ENCODE measurements at places on chromosomes 4 and X.

- no peak for DNase-seq
Measured at GRCh38 chrX:154748712-154749339, 2.1 kb downstream of the GAB3 start.

- no peak for DNase-seq
Measured at GRCh38 chr4:113070755-113071154, 21.3 kb downstream of the ANK2 start.

DNA sequence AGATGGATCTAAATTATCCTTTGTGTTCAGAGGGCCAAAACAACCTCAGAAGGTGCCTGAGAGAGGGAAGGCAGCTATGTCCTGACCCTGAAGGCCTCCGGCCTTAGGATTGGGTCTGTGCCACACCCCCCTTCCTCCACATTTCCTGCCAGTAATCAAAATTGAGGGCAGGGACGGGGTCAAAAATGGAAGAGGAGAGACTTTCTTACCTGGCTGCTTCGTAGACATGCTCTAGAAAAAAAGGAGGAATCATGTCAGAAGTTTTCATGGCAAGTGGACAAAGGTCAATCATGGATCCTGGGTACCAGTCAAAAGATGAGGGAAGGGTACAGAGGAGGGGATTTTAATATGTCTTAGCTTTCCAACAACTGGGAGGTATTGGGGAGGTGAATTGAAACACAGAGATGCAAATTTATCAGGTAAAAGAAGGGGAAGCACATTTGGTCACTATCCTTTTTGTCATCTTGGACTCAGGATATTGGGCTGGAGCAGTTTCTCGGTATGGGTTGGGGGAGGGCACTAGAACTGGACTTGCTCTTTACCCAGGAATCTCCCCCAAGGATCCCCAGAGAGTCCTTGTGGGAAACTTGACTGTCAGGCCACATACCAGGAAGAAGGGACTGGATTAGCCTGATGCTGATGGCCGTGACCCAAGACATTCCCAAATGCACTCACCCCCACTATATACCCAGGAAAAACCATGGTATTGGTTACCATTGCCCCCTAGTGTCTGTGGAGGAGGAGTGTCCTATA lies 17.1 kb downstream of the VSIG4 start:
- DNase-seq: no peak

DNA sequence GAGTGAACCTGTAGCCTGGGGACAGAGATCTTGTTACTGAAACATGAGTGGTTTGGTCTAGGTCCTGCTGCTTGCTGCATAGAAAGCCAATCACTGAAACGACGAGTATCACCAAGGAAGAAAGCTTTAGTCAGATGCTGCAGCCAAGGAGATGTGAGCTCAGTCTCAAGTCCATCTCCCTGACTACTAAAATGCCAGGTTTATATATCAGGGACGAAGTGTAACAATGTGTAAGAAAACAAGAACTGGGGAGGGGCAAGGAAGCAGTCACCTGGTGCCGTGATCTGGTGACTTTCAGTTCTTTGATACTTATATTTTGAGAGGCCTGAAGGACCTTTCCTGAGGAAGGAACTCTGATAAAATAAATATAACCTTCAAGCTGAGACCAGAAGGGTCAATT lies 19.6 kb upstream of the ABRAXAS1 start:
- no peak for DNase-seq

DNA sequence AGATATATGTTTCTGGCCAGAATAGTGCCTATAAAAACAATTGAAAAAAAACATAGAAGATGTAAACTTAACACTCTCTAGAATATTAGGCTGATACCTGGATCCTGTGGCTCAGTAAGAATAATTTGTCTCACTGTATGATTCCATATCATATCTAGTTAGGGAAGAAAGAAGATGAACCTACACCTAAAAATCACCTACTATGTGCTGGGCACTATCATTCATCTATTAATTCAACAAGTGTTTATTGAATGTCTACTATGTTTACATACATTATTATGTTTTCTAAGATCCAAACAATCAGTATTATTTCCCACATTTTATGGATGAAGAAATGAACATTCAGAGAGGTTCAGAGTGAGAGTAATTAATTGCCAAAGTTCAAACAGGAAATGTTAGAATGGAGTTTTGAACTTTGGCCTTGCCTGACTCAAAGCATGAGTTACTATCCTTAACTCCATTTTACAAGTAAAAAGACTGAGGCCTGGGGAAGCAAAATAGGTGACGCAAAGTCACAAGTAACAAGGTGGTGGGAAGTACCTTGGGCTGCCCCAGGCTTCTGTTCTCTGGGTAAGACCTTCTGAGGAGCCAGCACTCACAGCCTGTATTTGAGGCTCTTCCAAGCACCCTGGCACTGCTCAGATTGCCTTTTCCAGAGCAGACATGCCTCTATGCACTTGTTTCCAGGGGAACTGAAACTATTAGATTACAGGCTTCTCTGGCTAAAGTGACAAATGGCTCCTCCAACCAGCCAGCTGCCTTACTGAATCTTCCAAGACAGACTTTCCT lies 111.1 kb upstream of the ACSL4 start:
- no peak for DNase-seq

DNA sequence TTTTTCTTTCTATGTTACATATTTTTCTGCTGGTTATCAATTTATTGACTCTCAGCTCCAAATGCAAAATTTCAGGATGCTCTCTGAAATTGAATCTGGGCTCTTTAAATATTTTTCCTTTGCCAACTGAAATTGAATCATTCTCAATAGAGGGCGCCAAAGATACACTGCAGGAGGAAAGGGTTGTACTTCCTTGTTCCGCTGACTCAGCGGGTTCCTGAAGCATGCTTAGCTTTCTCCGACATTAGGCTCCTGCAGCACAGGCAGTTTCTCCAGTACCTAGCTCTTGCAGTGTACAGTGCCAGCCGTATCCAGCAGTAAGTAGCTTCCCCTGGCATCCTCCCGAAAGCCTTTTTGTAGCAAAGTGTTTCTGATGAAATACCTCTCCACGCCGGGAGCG lies 28.8 kb upstream of the CFAP47 start:
- no peak for DNase-seq

DNA sequence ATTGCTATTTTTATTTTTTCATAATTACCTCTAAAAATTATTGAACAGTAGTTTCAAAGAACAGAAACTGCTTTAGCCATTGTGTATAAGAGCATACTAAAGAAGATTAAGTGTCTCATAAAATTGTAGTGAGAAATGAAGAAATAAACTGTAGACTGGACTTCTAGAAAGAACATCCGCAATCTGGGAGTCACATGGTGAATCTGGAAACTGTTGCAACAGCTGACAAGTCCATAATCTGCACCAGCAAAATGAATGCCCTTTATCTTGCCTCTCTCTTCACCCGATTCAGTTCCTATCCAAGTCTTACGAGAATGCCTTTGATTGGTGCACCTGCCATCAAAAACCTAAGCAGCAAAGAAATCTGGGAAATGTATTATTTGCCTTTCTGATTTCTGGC lies 312.9 kb downstream of the NAF1 start:
- DNase-seq: no peak

GRCh38 chr4:82787342-82787741 lies 11.3 kb downstream of the SCD5 start:
- DNase-seq: no peak

DNA sequence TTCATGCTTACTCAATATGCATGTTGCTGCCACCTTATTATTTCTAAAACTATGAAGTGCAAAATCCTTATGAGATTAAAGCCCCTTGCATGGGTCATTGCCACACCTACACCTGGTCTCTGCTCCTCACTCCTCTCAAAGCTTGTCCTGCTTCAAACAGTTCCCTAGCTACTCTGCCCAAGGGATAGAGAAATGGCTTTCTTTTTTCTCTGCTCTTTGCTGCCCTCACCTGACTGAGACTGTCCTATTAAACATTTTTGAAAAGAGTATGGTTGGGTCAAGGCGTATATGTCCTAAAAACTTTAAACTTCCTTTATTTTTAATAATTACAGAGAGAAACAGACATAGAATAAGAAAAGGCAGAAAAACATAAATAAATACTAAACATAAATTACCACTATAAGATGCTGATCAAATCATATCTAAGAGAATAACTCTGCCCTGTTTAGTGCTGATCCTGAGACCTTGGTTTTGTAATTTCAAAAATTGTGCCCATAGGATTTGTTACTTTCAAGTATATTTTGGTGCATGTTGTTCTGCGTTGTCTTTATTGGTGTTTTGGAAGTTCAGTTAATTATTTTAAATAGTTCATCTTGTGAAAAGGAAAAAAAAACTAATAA lies 704.9 kb upstream of the PABPC4L start:
- no peak for DNase-seq

DNA sequence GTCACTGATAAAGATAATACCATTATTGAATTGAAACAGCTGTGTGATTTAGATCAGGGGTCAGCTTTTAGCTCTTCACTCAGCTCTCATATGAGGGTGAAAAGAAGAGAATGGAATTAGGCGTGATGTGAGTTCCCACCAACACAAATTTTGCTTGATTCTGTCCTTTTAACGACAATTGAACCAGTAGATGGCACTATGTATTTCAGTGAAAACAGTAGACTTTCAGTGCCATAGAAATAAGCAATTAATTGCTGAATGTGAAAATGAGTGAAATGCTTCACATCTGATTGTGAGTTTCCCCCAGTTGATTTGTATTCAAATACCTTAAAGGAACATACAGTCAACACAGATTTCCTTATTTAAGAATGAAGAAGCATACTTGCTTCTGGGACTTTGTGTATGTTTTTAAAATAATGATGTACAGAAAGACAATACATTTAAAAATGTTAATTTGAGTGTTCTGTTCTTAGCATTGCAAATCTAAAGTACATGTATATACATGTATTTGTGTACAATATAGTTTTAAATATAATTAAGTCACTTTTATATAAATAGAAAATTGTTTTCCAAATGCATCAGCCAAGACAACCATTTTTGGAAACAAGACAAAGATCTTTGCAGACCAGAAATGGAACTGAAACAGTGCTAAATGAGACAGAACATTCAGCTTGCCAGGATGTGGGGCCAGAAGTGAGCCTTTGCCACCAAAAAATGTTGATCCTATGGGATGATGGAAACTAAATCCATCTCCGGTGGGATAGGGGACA lies 178.8 kb downstream of the SNCA start:
- no peak for DNase-seq

- DNase-seq: no peak
Measured at GRCh38 chr4:88109123-88109881, 49.1 kb downstream of the ABCG2 start.

DNA sequence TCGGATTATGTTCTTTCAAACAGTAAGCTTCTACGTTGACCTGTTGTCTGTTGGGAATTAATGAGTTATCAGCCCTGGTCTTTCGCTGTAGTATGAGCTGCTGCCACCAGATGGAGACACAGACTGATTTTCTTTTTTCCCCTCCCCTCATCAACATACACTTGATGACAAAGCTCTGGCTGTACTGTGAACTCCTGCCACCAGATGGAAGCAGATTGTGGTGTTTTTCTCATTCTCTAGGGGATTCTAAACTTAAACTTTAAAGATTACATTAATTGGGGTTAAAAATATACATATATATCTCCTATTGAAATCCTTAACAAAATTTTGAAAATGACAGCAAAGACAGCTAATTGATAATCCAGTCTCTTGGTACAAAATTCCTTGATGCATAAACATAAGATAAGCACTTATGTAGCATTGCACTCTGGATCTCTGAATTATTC lies 44.8 kb downstream of the SMS start:
- peak; percentile 34 for DNase-seq

GRCh38 chrX:9902656-9903055 lies 64.5 kb upstream of the CLDN34 start:
- no peak for DNase-seq

GRCh38 chr4:86896596-86896995 lies 4.4 kb upstream of the C4orf36 start:
- no peak for DNase-seq

DNA sequence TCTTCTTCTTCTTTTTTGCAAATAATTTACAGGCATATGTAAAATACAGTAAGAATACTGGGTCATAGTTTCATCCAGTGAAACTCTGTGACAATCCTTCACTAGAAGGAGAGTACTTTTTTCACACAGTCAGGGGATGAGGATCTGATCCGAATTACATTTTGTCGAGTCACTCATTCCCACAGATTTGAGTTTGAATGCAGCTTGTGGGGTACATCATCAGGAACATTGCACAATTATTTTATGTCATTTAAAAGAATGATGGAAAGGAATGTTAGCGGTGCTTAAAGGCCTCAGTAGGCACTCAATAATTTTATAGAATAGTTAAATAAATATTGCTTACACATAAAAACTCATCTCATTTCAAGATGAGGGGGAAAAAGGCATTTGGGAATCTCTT lies 88.6 kb downstream of the CHRNA9 start:
- DNase-seq: no peak

GRCh38 chrX:153064061-153064460 lies 7.8 kb downstream of the PNMA3 start:
- DNase-seq: no peak

GRCh38 chr4:174387143-174387542 lies 103.4 kb downstream of the CEP44 start:
- DNase-seq: no peak

DNA sequence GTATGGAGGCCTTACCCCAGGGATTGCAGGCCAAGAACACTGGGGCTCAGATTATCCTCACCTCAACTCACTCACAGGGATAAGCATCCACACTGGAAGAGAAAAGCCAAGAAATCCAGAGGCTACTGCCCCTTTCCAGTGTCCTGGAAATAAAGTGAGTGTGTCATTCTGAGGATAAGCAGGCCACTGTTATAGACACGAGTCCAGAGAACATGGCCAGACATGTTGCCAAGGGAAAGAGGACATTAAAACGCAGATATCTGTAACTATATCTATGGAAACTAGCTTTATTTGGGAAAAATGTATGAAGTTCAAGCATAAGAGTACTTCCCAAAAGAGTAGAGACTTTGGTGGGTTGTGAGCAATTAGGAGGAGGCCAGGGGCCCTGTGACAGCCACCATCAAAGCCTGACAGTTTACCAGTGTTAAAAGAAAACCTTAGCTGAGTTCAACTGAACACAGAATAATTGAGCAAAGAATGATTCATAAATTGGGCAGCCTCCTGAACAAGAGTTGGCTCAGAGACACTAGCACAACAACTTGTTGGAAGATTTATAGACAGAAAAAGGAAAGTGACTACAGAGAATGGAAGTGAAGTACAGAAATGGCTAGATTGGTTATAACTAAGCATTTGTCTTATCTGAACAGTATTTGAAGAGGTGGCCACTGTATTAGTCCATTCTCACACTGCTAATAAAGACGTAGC lies 1222.2 kb downstream of the STIM2 start:
- DNase-seq: no peak

DNA sequence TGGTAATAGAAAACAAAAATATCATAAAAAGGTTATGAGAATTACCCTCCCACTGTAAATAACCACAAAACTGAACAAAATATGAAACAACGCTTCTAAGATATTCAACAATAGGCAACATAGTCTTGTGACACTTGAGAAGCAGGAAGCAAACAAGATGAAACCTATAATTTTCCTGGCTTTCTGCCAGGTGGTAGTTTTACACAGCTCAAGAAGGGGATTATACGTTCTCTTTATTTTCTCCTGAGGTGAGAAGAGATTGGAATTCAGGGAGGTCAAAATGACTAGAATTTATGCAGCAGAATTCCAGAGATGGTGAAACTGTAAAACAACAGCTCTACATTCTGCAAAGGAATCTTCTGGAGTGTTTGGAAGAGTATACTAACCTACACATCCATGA lies 186.0 kb downstream of the HHIP start:
- no peak for DNase-seq
